ENCODE measurements at places on chromosomes 2 and 18.

GRCh38 chr2:239539083-239539775 lies 138.4 kb upstream of the HDAC4 start:
- DNase-seq, result no peak

DNA sequence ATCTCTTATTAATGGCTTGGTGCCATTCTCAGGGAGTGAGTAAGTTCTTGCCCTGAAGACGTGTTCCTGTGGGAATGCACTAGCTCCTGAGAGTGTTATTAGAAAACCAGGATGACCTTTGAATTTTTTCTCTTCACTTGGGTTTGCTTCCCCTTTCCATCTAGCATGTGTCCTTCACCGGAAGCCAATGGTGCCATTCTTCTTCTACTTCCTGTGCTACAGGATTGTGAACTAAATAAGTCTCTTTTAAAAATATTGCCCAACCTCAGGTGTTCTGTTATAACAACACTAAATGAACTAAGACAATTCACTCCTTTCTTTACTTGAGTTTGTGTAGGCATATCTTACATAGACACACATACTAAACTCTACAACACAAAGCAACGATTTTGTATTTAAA lies 447.0 kb downstream of the SOX11 start:
- no peak for DNase-seq

DNA sequence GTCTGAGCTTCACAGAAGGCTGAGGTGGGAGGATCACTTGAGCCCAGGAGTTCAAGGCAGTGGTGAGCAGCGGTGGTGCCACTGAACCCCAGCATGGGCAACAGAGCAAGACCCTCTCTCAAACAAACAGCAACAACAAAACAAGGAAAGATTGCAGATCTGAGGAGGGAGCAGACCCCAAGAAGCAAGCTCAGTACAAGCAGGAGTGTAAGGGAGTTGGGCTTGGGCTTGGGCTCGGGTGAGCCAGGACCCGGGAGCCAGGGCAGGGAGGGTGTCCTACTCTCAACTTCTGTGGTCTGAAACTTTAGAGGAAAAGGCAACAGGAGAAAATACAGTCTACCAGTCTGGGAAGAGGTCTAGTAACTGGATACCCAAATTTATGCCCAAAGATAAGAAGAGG lies 92.0 kb upstream of the RAB12 start:
- no peak for DNase-seq

DNA sequence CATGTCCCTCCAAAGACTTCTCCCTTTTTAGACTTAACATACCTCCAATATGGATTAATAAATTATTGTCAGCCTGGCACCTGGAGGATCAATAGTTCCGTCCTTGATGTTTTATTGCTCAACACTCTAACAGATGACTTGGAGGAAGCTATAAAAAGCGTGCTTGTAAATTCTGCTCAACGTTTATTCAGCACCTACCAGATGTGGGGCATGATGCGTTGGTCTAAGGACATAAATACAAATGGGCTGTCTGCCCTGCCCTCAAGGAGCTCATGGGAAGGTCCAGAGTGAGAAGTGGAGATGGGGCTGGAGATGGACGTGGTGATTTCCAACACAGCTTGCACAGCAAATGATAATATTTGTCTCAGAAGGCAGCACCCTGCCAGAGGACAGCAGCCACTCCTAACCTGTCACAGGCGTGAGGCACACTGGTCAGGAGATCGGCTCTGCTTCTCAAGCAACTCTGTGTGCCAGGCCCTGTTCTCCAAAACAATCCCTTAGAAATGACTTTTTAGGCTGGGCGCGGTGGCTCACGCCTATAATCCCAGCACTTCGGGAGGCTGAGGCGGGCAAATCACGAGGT lies 25.5 kb upstream of the ZCCHC2 start:
- no peak for DNase-seq

- no peak for DNase-seq
Observed at GRCh38 chr2:52253416-52253980, 1221.6 kb upstream of the NRXN1 start.

Measured in SK-N-SH (cell line).